ENCODE measurements at places on chromosomes 5 and 9.

GRCh38 chr5:172749076-172749475 is 21.9 kb downstream of the DUSP1 start:
- no peak for DNase-seq

GRCh38 chr5:167304834-167305469 is 986.5 kb upstream of the WWC1 start:
- DNase-seq, result no peak

- no peak for DNase-seq
Measured at GRCh38 chr5:443239-444151, 519 bp downstream of the EXOC3 start.

DNA sequence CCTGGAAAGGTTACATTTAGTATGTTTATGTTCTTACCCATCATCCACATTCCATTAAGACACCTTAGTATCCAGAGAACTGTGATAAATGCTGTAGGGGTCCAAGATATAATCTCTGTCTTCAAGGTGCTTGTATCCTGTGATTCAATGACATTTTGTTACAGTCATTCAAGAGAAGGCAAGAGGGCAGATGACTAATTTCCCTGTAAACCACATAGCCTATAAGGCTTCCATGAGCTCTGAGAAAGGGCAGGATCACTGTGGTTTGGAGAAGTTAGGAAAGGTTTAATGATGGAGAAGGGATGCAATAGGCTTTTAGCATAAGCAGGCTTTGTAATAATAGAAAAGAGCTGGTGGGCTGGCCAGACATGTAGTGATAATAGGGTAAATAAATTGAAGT is 40.0 kb downstream of the PAPPA start:
- DNase-seq, result no peak

- no peak for DNase-seq
Measured at GRCh38 chr5:73230264-73231245, 57.6 kb downstream of the TMEM174 start.

GRCh38 chr9:93097511-93098201 is 1.6 kb downstream of the CARD19 start:
- no peak for DNase-seq

DNA sequence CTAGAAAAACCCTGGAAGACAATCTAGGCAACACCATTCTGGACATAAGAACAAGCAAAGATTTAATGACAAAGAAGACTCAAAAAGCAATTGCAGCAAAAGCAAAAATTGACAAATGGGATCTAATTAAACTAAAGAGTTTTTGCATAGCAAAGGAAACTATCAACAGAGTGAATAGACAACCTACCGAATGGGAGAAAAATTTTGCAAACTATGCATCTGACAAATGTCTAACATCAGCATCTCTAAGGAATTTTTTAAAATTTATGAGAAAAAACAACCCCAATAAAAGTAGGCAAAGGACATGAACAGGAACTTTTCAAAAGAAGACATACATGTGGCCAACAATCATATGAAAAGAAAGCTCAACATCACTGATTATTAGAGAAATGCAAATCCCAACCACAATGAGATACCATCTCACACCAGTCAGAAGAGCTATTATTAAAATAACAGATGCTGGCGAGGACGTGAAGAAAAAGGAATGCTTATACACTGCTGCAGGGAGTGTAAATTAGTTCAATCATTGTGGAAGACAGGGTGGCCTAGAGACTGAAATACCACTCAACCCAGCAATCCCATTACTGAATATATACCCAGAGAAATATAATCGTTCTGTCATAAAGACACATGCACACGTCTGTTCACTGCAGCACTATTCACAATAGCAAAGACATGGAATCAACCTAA is 3.8 kb downstream of the MOCS2 start:
- no peak for DNase-seq

- DNase-seq, result no peak
Measured at GRCh38 chr9:130204341-130204740, 32.1 kb downstream of the NCS1 start.
